Activated CD4-positive, alpha-beta T cell treated with anti-CD3 and anti-CD28 coated beads, Interleukin-2, amount 50 U/mL, for 1 hour (primary cell): ENCODE measurements at places on chromosomes 7 and 10.

GRCh38 chr7:101009629-101010028 lies 10.3 kb upstream of the MUC17 start:
- no peak for DNase-seq

DNA sequence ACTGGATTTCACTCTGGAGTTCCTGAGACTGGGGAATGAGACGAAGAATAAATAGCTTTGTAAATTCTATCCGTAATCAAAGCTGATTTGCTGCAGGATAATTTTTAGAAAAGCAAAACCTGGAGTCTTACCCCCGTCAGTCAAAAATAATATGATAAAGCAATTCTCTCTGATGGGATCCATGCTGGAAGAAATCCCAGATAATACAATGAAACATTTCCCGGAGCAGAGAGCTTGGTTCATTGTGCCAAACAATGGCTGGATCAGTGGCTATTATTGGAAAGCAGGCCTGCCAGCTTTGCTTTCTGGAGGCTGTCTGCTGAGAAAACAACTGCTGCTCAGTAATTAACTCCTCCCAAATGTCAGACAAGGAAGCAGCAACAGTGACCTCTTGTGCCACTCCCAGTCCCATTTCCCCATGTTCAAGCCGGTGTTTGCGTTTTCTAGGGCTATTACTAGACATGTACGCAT lies 609.4 kb upstream of the PCDH15 start:
- no peak for DNase-seq

GRCh38 chr7:37372750-37373149 lies 75.9 kb downstream of the ELMO1 start:
- DNase-seq = no peak

- no peak for DNase-seq
Observed at GRCh38 chr7:26393818-26394217, 102.2 kb downstream of the SNX10 start.

- no peak for DNase-seq
Observed at GRCh38 chr7:142711746-142712616, 37.3 kb upstream of the PRSS1 start.

GRCh38 chr7:90710466-90710850 lies 114.3 kb downstream of the CDK14 start:
- DNase-seq = no peak
